ENCODE measurements at places on chromosomes 2 and 18.
A peak's percentile ranks its signal among the peaks of the same experiment; 100 is the strongest.

DNA sequence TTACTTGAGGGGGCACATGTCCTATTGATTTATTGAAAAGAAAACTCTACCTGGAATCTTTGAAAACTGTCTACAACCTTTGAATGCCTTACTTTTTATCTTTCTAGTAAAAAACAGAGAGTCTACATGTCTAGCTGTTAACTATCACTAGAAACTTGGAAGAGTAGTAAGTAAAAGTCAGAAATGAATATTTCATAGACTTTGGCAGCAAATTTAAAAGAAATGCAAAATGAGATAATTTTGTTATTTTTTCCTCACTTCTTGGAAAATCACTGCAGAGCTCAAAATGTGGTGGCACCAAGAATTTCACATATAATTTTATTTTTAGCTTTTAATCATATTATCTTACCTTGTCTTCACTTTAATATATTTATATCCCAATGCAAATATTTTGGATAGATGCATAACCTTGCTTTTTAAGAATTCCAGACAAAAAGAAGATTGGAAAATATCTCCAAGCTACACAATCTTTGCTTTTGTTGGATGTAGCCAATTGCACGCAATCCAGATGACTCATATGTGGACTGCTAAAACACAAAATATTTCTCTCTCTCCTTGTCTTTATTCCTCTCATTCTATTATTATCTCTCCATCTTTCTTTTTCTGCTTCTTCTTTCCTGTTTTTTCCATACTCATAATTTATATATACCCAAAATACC, 92.2 kb upstream of the DSEL start:
- no peak overlapping the region for H3K4me3 ChIP-seq
- no peak for DNase-seq
- no peaks in the 10 kb centered on the region for H3K36me3 ChIP-seq
- no peak overlapping the region for H3K27ac ChIP-seq

DNA sequence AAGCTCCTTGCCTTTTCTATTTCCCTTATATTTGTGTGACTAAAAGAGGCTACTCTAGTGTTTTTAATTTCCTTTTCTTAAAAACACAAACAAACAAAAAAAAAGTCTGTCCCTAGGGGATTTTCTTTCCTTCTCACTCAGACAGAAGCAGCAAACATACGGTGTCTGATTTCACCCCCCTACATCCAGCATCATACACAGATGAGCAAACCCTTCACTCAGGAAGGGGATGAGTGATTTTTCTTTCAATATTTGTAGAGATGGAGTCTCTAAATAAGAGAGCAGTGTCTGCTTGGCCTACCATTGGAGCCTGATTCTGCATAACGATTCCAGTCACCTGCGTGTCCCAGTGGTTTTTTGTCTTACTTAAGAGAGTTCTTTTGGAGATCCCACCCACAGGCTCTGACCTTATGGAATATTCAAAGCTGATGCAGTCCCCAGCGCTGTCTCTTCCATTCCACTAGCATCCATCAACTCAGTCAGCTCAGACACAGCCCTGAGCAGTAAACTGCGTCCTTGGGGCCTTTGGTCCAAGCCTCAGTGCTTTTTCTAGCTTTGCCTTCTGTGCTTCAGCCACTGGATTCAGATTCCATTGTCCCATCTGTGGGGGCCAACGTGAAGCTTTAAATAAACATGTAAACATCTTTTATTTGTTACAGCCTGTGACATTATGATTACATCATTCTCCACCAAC, 52.6 kb upstream of the TPO start:
- no peak for DNase-seq
- no peaks in the 10 kb centered on the region for H3K36me3 ChIP-seq
- H3K27me3 ChIP-seq: no peaks in the 10 kb centered on the region
- no peaks in the 10 kb centered on the region for H3K4me1 ChIP-seq
- no peak overlapping the region for H3K27ac ChIP-seq

DNA sequence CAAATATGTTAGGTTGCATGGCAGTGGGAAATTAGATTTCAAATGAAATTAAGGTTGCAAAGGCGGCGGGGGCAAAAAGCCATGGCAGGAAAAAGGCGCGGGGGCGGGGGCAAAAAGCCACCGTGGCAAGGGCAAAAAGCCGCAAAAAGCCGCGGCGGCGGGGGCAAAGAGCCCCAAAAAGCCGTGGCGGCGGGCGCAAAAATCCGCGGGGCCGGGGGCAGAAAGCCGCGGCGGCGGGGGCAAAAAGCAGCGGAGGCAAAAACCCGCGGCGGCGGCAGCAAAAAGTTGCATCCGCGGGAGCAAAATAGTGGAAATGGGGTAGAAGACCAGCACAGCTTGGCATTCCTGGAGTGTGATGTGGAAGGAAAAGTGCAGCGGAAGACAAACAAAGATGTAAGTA, 417.1 kb downstream of the ANKRD30B start:
- no peak for DNase-seq
- no peaks in the 10 kb centered on the region for H3K4me1 ChIP-seq
- H3K27me3 ChIP-seq: no peaks in the 10 kb centered on the region
- no peak overlapping the region for H3K4me3 ChIP-seq

DNA sequence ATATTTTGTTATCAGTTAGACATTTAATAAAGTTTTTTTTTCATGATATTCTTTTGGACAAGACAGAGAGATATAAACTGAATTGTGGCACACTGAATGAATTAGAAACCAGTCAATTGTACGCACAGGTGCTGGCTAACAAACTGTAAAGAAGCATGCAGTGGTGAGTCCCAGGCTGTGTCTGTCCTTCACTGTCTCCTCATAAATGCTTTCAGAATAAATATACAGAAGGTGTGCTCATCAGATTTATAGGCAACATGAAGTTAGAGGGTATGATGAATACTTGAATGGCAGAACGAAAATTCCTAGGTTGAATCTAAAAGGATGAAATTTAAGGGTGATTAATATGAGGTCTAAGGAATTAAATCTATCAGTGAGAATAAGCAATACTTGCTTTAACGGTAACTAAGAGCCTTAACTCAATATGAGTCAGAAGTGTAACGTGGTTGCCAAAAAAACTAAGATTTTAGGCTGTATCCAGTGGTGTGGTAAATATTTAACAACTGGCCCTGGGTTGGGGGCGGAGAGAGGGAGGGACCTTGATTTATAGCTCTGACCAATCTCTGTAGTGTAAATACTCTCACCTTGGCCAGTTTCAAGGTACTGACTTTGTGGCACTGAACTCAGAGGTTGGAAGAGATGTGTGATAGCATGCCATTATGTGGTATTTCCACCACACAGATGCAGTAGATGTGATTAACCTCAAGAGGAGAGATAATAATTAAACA, 41.9 kb upstream of the AAK1 start:
- H3K4me3 ChIP-seq: no peak overlapping the region
- H3K4me1 ChIP-seq: peaks cover 59% of the 10 kb centered on the region
- peaks cover 5% of the 10 kb centered on the region for H3K36me3 ChIP-seq
- DNase-seq: peak; percentile 72

GRCh38 chr2:152558158-152558984, 158.9 kb downstream of the PRPF40A start:
- no peaks in the 10 kb centered on the region for H3K4me1 ChIP-seq
- H3K27me3 ChIP-seq: peaks cover 34% of the 10 kb centered on the region
- H3K27ac ChIP-seq: no peak overlapping the region

GRCh38 chr2:4356109-4356508, 652.7 kb downstream of the DCDC2C start:
- H3K27me3 ChIP-seq: no peaks in the 10 kb centered on the region
- no peaks in the 10 kb centered on the region for H3K36me3 ChIP-seq
- DNase-seq: no peak

GRCh38 chr18:45687621-45688020, 36.4 kb upstream of the SLC14A1 start:
- peak overlapping the region; percentile 99 for H3K27ac ChIP-seq
- H3K4me1 ChIP-seq: peaks cover 78% of the 10 kb centered on the region
- H3K27me3 ChIP-seq: peaks cover 4% of the 10 kb centered on the region
- H3K36me3 ChIP-seq: peaks cover 11% of the 10 kb centered on the region

- H3K27me3 ChIP-seq: peaks cover 3% of the 10 kb centered on the region
- no peaks in the 10 kb centered on the region for H3K36me3 ChIP-seq
- H3K27ac ChIP-seq: no peak overlapping the region
- H3K4me3 ChIP-seq: no peak overlapping the region
These were observed 65.4 kb upstream of the DNAJC10 start for GRCh38 chr2:182650704-182651103.

DNA sequence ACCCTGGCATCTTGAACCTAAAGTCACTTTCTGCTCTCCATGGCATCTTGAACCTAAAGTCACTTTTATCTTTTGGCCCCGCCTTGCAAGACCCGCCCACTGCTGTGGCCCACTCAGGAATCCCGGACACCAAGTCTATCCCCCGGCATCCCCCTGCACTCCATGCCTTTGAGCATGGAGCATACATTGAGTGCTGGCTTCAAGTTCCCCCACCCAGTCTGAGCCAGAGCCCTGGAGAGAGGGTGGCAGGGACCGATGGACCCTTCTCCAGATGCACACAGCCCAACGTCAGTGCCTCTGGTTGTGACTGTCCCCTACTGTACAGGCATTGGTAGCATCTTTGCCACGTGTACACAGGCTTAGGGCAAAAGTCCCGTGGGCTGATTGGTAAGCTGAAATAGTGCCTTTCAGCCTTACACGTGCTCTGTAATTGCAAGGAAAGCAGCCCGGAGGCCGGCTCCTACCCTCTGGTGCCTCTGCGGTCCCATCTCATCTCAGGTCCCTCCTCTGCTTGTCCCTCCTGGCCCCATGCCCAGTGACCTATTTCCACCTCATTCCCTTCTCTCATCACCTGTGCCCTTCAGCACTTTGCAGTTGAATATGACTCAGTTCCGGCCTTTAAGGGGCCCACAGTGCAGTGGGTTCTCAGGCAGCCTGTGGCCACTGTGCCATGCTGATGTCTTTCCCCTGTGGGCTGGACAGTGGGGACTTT, 154.0 kb downstream of the INHBB start:
- no peaks in the 10 kb centered on the region for H3K4me1 ChIP-seq
- peaks cover 3% of the 10 kb centered on the region for H3K27me3 ChIP-seq
- no peak overlapping the region for H3K4me3 ChIP-seq
- H3K27ac ChIP-seq: no peak overlapping the region

GRCh38 chr2:54957321-54957999, 92.8 kb downstream of the RTN4 start:
- peaks cover 15% of the 10 kb centered on the region for H3K4me1 ChIP-seq
- peaks cover 2% of the 10 kb centered on the region for H3K36me3 ChIP-seq
- DNase-seq: no peak
- H3K4me3 ChIP-seq: no peak overlapping the region

- peak; percentile 83 for DNase-seq
- H3K36me3 ChIP-seq: no peaks in the 10 kb centered on the region
- no peak within 1 kb of the TSS for H3K27ac ChIP-seq
These were observed at the start of gene SCG2 for GRCh38 chr2:223601932-223602666. Gene SCG2, minus strand, starts transcription at chr2:223602361. Its CDS starts 3,079 bp downstream, at chr2:223599282.

DNA sequence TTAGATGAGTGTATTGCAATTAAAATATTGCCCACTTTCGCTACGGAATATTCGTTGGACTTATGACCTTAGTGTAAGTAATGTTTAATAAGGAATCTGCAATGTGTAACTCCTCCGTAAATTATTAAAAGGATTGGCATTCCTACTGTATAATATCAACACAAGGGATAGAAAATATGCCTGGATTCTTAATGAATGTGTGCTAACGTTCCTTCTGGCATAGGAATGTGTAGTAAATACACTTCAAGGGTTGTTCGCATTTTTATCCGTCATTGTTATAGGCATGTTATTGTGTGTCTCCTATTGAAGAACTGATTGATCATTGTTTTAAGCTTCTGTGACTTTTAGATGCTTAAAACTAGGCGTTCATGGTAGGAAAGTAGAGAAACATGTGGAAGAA, 134.5 kb downstream of the NEDD4L start:
- no peak overlapping the region for H3K4me3 ChIP-seq
- peaks cover 11% of the 10 kb centered on the region for H3K27me3 ChIP-seq
- no peaks in the 10 kb centered on the region for H3K36me3 ChIP-seq
- no peaks in the 10 kb centered on the region for H3K4me1 ChIP-seq

DNA sequence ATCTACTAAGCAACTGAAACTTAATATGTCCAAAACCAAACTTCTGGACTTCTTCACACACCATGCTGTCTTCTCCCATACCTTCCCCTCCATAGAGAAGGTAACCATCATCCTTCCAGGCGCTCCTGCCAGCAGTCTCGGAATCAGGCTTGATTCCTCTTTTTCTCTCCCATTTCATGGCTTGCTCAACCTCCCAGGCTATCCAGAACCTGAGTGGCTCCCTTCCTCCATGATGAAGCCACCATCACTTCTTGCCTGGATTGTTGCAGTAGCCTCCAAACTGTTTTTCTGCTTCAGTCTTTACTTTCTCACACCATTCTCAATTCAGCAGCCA, 40.1 kb upstream of the NDUFV2 start:
- DNase-seq: peak; percentile 16
- peaks cover 28% of the 10 kb centered on the region for H3K4me1 ChIP-seq
- H3K27me3 ChIP-seq: no peaks in the 10 kb centered on the region

GRCh38 chr2:169734169-169734847, 676 bp downstream of the KLHL23 start:
- H3K36me3 ChIP-seq: peaks cover 5% of the 10 kb centered on the region
- H3K27ac ChIP-seq: no peak overlapping the region
- peak overlapping the region; percentile 68 for H3K4me3 ChIP-seq

- peak overlapping the region; percentile 20 for H3K4me3 ChIP-seq
- H3K4me1 ChIP-seq: peaks cover 29% of the 10 kb centered on the region
- no peaks in the 10 kb centered on the region for H3K27me3 ChIP-seq
- H3K27ac ChIP-seq: peak overlapping the region; percentile 85
- H3K36me3 ChIP-seq: no peaks in the 10 kb centered on the region
These were observed 16.9 kb downstream of the PSTPIP2 start for GRCh38 chr18:46054956-46055837.

- H3K36me3 ChIP-seq: peaks cover 3% of the 10 kb centered on the region
- no peak overlapping the region for H3K4me3 ChIP-seq
- H3K27ac ChIP-seq: no peak overlapping the region
These were observed 5.5 kb upstream of the ARL4C start for GRCh38 chr2:234502285-234502918.

DNA sequence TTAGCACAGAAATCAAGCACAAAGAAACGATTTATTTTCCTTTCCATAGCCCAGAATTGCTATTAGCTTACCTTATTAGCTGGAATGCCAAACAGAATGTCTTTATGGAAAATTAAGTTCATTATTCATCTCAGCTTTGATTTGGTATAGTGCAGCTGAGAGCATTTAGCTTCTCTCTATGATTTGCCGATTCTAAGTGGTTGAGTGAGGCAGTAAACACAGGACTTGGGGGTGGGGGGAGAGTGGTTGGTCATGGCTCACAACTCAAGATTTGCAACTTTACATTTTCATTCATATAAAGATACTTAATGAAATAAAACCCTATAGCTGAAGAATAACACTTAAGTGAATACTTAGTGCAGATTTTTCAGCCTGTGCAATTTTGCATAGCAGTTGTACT, 395.2 kb downstream of the TGIF1 start:
- peaks cover 7% of the 10 kb centered on the region for H3K27me3 ChIP-seq
- H3K27ac ChIP-seq: no peak overlapping the region
- no peaks in the 10 kb centered on the region for H3K36me3 ChIP-seq
- no peak for DNase-seq
- no peak overlapping the region for H3K4me3 ChIP-seq

GRCh38 chr2:9735335-9735734, 104.5 kb upstream of the YWHAQ start:
- DNase-seq: peak; percentile 83
- peak overlapping the region; percentile 67 for H3K27ac ChIP-seq
- peaks cover 48% of the 10 kb centered on the region for H3K4me1 ChIP-seq
- no peak overlapping the region for H3K4me3 ChIP-seq
- peaks cover under 1% of the 10 kb centered on the region for H3K27me3 ChIP-seq

GRCh38 chr18:55119434-55119833, 160.2 kb upstream of the CCDC68 start:
- H3K36me3 ChIP-seq: no peaks in the 10 kb centered on the region
- DNase-seq: no peak
- H3K4me1 ChIP-seq: no peaks in the 10 kb centered on the region
- H3K27me3 ChIP-seq: no peaks in the 10 kb centered on the region
- no peak overlapping the region for H3K4me3 ChIP-seq
